ENCODE measurements at places on chromosomes 1 and 21. TPM values are rescaled to one million over a fixed set of nuclear protein-coding genes. Genes with fewer than 3 reads are reported as not detected.

DNA sequence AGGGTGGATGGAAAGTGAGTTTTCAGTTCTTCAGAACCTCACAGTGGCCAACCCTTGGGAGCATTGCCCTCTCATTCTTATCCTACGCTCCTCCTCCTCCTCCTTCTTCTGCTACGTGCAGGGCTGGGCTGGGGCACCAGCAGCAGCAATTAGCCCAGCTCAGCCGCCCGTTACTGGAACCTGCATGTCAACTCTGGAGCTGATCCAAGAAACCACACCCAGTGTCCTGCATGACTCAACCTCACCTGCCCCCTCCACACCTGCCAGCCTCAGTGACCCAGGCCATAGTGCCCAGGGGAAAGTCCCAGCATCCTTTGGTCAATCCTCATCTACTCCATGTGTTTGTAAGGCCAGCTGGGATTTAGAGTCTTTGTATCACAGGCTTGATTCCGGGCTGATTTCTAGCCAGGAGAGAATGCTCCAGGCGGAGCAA, 12.6 kb downstream of the ELF3 start:
- no peak for DNase-seq

TMCC2 gene
- polyA plus RNA-seq = not detected

LENEP gene
- not detected for polyA plus RNA-seq

DNA sequence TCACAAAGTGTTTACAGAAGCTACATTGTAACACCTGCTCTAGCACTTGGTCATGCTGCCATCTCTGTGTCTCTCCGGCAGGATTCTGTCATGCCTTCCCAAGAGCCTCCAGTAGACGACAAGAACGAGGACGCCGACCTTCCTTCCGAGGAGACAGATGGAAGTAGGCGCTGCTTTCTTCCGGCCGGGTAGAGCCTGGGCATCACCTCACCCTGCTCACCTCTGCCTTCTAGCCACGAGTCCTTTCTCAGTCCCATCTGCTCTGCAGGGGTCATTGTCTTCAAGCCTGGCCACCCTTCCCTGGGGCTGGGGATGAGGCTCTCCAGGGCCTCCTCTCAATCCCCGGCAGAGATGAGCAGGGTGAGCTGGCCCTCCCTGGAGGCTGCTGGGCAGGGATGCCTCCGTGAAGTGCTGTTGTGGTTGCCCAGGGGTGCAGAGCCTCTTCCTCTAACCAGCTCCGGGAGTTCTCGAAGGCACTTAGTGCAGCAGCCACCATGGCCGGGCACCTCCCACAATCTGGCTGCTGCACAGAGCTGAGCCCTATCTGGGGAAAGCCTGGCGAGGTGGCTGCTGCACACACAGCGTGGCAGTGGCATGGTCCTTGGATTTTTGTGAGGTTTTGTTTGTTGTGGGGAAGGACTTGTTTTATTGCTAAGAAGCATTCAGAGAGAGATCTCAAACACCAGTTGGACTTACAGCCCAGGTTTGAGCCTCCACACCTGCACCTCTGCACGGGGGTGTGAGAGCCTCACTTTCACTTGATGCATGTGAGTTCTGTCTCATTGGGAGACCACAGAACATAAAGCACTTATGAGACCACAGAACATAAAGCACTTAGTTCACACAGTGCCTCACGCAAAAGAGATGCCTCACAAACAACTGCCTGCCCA, 48.4 kb downstream of the FAAP20 start:
- no peak for DNase-seq

GRCh38 chr1:34973326-34973725, 11.8 kb downstream of the TMEM35B start:
- no peak for DNase-seq

DNA sequence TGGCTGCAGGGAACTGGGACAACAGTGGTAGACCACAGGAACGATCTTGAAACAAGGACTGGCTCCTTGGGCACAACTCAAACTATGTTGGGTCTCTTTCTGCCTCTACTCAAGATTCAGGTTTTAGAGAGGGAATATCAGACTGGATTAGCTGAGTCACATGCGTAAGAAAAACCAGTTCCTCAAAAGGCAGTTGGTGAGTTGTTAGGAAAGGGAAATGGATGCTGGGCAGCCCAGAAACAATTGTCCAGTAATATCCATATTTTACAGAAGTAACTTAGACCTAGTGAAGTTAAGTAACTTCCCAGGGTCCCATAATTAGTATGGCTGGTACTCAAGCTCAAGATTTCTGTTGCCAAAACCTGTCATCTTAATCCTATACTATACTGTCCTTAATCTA, 27.0 kb upstream of the TMEM39B start:
- peak; percentile 76 for DNase-seq

- DNase-seq = no peak
These were observed 7.2 kb upstream of the NHLH1 start for GRCh38 chr1:160359559-160360226.

DNA sequence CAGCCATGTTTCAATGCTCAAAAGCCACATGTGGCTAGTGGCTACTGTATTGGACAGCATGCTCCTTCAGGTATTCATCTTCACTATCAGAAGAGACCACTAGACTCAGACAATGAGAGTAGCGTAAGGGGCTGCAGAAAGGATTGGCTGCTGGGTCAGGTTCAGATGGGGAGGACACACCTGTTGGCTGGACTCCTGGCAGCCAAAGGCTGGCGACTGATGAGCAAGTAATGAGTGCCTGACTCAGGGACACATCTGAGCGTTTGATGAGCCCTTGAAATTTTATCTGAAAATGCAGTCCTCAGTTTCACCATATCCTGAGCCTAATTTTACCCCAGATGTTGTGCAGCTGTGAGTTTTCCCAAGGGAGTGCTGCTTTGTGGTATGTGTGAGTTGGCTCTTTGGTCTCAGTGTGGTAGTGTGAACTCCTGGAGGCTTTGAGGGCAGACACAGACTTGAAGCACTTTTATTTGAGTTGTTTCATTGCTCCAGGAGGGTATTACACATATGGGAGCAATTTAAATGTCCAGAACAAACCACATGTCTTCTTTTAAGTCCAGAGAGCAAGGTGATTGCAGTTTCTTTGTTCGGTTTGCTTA, 9.6 kb downstream of the ST6GALNAC3 start:
- DNase-seq = no peak

C1QC gene
- polyA plus RNA-seq = 0.74 TPM

- no peak for DNase-seq
These were observed 155.5 kb upstream of the BACE2 start for GRCh38 chr21:41012425-41012824.

- no peak for DNase-seq
These were observed 367.3 kb downstream of the SMYD3 start for GRCh38 chr1:246139745-246140182.

GRCh38 chr1:225655509-225656258, 2.8 kb upstream of the ENAH start:
- DNase-seq = no peak

DNA sequence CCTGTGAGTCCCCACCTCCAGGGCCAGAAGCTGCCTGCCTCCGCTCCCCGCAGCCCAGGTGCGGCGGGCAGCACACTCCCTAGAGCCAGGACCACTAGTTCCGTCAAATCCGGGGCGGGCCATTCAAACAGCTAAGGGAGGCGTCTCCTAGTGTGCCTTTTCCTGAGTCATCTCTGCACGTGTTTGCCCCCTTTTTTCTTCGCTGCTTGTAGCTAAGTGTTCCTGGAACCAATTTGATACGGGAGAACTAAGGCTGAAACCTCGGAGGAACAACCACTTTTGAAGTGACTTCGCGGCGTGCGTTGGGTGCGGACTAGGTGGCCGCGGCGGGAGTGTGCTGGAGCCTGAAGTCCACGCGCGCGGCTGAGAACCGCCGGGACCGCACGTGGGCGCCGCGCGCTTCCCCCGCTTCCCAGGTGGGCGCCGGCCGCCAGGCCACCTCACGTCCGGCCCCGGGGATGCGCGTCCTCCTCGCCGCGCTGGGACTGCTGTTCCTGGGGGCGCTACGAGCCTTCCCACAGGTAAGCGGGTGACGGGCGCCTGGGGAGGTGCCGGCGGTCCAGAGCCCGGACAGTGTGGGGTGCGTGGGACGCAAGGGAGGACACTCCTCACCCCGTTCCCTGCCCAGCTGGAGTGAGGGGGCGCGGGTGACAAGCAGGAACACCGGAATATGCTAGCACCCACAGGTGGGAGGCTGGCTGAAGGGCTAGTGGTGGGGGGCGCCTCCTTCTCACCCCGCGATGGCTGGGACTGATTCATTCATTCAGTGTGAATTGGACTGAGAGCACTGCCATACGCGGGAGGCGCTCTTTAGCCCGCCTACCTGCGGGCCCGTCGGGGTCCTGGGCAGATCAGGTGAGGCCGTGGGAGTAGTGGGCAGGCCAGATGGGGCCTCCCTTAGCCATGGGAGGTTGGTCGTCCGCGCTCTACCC, at the start of gene TNFRSF8:
TSS of gene TNFRSF8 (plus strand) at position 163 of the 932 bp plus-strand sequence. CDS start at position 459, 296 bp downstream.
- DNase-seq = no peak

DNA sequence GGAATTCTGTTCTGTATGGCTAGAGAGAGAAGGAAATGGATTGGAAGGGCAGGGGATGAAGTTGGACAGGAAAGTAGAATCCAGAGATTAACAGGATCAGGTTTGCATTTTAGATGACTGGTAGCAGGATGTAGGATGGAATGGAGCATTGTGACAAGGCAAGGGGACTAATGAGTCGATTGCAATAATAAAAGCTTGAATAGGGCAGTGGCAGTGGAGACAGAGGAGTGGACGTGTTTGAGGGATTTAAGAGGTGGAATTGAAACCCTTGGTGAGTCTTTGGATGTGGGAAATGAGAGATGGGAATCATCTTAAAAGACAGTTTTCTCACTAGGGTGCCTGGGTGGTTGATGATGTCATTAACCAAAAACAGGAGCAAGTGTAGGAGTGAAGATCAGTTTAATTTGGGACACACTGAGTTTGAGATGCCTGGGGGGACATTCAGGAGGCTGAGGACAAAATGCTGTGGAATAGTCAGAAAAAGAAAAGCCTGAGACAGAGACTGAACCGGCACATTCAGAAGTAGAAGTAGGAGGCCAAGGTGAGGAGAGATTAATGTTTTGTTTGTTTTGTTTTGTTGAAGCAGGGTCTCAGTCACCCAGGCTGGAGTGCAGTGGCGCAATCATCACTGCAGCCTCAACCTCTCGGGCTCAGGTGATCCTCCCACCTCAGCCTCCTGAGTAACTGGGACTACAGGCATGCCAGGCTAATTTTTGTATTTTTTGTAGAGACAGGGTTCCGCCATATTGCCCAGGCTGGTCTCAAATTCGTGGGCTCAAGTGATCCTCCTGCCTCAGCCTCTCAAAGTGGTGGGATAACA, 29.1 kb upstream of the C1orf146 start:
- DNase-seq = no peak

- DNase-seq = peak; percentile 46
These were observed 6.3 kb downstream of the TMEM234 start for GRCh38 chr1:32215629-32216480.

HPDL gene
- not detected for polyA plus RNA-seq

GRCh38 chr1:29532751-29533150, 296.4 kb downstream of the PTPRU start:
- DNase-seq = no peak

TRAPPC3 gene
- 136 TPM for polyA plus RNA-seq

OR11L1 gene
- not detected for polyA plus RNA-seq

KRTAP19-3 gene
- not detected for polyA plus RNA-seq

DNA sequence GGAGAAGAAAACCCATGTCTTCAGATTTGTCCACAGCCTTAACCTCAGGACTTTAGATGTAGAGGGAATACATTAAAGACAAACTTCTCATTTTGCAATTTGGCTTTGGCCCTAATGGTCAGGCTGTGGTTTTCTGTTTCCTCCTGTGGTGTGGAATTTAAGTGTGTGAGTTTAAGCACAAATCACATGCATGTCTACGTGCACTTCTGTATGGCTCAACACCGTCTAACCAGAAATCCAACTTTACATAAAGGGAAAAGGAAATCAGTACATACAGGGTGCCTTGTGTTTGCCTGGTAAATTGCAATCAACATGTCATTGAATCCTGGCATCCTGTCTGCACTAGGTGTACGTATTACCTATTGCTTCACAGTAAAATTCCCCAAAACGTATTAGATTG, 1.2 kb upstream of the ZNF124 start:
- peak; percentile 74 for DNase-seq

DNA sequence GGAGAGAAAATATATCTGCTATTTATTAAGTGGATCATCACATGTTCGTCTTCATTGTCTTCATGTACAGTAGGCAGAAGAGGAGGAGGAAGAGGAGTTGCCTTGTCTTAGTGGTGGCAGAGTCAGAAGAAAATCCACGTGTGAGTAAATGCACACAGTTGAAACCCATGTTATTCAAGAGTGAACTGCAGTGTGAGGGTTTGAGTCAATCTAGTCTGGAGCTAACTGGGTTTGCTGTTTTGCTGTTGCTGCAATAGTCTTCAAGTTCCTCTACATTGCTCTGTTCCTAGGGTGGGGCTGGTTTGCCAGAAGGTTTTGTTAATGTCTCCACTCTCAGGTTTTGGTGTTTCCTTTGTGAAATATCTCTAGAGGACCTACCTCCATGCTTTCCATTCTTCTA, 3.1 kb upstream of the CD1A start:
- DNase-seq = peak; percentile 44

DNA sequence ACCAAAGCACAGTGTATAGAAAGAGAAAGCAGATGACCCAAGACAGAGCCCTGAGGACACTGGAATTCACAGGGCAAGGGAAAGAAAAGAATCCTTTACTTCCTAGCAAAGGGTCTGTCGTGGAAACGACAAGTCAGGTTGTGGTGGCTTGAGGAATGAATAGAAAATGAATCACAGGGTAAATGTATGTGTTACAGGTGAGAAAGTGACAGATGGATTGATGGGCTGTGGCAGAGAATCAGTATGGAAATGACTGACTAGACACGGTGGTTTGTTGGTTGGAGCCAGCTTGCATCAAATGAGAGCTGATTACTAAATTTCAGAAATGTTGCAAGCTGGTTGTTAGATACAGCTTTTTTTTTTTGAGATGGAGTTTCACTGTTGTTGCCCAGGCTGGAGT, 46.9 kb downstream of the PTP4A2 start:
- no peak for DNase-seq

- DNase-seq = no peak
These were observed 33.3 kb downstream of the LAMB3 start for GRCh38 chr1:209618756-209619420.

DNA sequence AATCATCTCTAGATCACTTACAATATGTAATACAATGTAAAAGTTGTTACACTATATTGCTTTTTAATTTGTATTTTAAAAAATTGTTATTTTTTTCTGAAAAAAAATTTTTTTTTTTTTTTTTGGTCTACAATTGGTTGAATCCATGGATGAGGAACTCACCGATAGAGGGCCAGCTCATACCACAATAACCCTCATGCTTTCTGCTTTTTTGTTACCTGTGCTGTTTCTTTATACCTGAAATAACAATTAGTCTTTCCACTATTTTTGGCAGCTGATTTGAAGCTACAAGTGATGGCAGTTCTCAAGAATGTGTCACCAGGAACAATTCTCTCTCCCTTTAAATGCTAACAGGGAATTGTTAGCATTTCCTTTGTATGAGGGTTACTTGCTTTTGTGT, 12.0 kb downstream of the SMG7 start:
- no peak for DNase-seq

DNA sequence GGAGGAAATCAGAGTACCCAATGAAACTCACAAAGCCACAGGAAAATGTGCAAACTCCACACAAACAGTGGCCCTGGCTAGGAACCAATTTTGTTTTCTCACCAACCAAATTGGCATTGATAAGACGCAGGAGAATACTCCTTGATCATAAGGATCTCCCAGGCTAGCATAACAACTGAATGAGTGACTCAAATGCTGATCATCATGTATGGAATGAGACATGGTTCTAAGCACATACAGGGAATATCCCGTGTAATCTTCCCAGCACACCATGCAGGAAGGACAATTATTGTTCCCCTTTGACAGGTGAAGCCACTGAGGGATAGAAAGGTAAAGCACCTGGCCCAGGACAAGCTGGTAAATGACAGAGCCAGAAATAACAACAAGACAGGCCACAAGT, 180.0 kb upstream of the DUSP10 start:
- DNase-seq = no peak

Measured in CD14-positive monocyte (primary cell).